ENCODE measurements at places on chromosomes 2 and 18. TPM values are rescaled to one million over a fixed set of nuclear protein-coding genes. Genes with fewer than 3 reads are reported as not detected.

Gene MYO5B
- not detected for total RNA-seq

Gene RPE
- 40.9 TPM for total RNA-seq

Gene IL36RN
- not detected for total RNA-seq

Gene RNF125
- total RNA-seq = 35.2 TPM

Gene HOXD13
- not detected for total RNA-seq

Gene ARHGAP25
- total RNA-seq = 83.1 TPM
